Stimulated activated CD8-positive, alpha-beta memory T cell treated with anti-CD3 and anti-CD28 coated beads, Interleukin-4, amount 100 ng/mL, for 1 hour (primary cell): ENCODE measurements at places on chromosomes 6 and 20.

- DNase-seq: no peak
Observed at GRCh38 chr20:51811042-51811355, 8.7 kb upstream of the SALL4 start.

- no peak for DNase-seq
Observed at GRCh38 chr6:37669887-37670437, 27.7 kb downstream of the MDGA1 start.

GRCh38 chr20:47985092-47985850 lies 200.0 kb upstream of the SULF2 start:
- no peak for DNase-seq

DNA sequence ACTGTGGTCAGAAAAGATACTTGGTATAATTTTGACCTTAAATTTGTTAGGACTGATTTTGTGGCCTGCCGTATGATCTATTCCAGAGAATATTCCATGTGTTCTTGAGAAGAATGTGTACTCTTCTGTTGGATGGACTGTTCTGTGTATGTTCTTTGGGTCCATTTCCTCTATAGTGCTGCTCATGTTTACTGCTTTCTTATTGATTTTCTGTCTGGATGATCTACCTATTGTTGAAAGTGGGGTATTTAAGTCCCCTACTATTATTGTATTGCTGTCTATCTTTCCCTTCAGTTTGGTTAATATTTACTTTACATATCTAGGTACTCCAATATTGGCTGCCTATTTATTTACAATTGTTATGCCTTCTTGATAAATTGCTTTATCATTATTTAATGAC lies 298.4 kb downstream of the BCKDHB start:
- no peak for DNase-seq

DNA sequence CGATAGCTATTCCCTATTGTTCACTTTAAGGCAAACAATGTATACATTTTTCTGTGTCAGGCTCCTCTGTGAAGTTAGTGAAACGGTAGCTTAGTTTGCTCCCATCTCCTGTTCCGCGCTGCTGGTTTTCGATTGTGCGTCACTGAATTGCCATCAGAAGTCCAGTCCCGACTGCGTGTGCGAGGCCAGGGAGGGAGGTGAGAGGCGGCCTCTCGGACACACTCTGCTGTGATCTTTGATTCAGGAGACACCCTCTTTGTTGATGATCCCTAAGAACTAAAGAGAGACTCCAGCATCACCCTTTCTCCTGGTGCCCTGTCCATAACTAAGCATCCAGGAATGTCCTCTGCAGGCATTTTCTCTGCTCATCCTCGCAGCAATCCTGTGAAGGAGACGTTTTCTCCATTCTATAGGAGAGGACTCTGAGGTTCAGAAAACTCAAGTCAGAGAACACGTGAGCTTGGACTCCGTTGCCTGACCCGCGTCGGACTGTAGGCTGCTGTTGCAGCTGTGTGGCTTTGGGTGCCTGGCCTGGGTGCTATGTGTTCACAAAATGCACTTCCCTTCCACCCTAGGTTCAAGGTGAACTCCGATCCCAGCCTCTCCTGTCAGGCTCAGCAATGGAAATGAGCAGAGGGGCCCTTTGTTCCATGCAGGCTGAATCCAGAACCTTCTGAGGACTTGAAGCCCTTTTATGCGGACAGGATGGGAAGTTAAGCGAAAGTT lies 24.1 kb upstream of the UNC93A start:
- DNase-seq: no peak

- no peak for DNase-seq
Observed at GRCh38 chr6:38443352-38444144, 196.2 kb downstream of the BTBD9 start.

GRCh38 chr20:59032713-59033059 lies 551 bp upstream of the ATP5F1E start:
- DNase-seq: no peak

DNA sequence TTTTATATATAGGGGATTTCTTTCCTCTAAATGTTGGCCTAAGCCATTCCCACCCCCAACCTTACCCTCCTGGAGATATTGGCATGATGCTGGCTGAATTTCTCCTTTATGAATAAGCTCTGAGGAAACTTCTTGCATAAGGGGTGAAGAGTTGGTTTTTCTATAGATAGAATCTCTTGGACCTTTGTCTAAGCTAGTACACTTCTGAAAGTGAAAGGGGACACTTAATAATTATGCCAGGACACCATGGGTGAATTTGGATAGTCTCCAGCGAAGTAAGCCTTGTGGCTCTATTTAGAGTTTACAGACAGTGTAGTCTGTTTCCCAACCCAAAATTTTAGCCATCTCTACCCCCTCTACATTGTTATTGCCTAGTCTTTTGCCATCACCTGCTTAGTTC lies 27.1 kb upstream of the FABP7 start:
- DNase-seq: no peak

DNA sequence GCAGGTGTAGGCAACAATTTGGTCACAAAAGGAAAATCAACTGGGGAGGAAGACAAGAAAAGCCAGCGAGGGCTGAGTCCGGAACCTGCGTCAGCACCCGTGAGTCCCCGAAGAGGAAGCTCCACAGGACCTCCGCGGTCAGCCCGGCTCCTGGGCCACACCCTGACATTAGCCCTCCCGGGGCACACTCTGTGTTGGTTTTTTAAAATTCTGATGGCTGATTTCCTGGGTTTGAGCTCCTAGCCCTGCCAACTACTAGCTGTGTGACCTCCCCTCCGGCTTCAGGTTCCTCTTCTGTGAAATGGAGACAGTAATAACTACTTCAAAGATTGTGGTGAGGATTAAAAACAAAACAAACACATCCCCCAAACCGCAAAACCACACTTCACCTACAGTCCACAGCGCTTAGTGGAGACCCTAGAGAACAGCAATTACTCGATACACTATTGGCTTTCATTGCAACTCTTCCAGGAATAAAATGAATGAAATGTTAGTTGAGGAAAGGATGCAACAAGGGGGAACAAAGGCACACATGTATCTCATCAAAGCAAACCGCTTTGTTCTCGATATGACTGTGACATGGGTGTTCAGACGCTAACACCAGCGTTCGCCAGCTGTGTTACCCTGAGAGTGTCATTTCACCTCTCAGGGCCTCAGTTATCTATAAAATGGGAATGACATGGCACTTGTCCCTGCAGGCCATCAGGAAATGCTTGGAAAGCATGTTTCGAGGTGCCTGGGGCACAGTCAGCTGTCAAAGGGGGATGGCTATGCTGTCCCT lies 985 bp downstream of the ZBP1 start:
- no peak for DNase-seq

DNA sequence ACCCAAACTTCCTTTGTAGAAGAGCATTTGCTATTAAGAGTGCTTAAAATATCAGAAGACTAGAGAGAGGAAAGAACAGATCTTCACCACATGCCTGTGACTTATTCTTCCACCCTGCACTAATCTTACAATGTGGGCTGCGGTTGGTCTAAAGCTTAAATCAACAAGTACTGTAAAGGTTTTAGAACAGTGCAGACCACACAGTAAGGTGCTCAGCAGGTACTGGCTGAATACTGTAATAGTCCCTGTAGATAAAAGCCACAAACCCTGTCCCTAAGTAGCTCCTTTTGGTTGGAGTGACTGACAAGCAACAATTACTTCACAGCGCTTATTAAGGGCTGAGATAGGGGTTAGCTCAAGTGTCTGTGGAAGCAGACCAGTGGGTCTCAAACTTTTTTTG lies 972 bp upstream of the PHF3 start:
- DNase-seq: no peak

- DNase-seq: no peak
Observed at GRCh38 chr6:11683871-11684270, 94.7 kb downstream of the ADTRP start.

GRCh38 chr6:36968266-36968977 lies 13.9 kb downstream of the PI16 start:
- no peak for DNase-seq

- DNase-seq: no peak
Observed at GRCh38 chr6:105817370-105817769, 268.8 kb upstream of the PRDM1 start.

GRCh38 chr20:8271727-8272126 lies 139.7 kb downstream of the PLCB1 start:
- DNase-seq: no peak

- no peak for DNase-seq
Observed at GRCh38 chr6:163191704-163192537, 222.6 kb upstream of the QKI start.

DNA sequence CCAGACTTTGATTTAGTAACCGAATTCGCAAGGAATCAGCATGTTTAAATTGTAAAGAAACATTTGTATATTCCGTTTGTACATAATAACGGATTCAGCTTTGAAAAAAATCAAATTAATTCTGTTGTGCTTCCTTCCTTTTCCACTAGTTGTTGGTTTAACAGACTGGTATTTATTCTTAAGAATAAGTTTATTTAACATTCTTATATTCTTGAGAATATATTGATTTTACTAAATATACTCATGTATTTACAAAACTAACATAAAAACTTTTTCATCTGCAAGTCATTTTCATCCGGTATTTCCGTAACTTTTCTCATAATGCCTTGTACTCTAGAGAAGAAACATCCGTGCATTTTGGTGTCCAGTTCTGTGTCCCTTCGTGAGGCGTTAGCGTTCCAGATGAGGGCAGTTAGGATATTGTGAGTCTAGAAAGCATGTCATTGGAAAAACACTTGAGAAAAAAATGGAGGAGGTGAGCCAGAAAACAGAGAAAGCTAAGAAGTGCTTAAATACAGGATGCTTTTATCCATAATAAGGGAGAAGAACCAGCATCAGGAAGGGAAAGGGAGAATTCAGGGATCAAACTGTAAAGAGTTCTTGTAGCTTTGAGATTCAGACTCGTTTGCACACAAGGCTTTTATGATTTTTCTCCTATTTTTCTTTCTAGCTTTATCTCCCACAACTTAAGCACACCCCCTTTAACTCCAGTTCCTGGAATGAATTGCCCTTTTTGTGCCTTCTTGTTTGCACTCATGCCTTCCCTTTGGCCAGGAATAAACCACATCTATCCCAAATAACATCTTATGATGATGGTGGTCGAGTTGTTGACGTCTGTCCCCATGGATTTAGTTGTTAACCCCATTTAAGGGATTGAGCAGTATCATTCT lies 1.8 kb downstream of the WRNIP1 start:
- DNase-seq: no peak
